Heart right ventricle (tissue), 16 donors: ENCODE measurements at places on chromosomes 11 and 22. TPM values are rescaled to one million over a fixed set of nuclear protein-coding genes. Genes with fewer than 3 reads are reported as not detected.

Gene ZNF70
- polyA plus RNA-seq = 2.1 TPM

Gene NXPE2
- polyA plus RNA-seq = not detected

Gene SWAP70
- polyA plus RNA-seq = 9.7 TPM

Gene OR8D1
- polyA plus RNA-seq = not detected

Gene ASRGL1
- 3.1 TPM for polyA plus RNA-seq

Gene PAX6
- 0.01 TPM for polyA plus RNA-seq

Gene OR6T1
- polyA plus RNA-seq = not detected

Gene SHANK3
- 14.3 TPM for polyA plus RNA-seq

Gene XNDC1N
- polyA plus RNA-seq = 1.5 TPM

Gene TSSK2
- polyA plus RNA-seq = 0.14 TPM

Gene MMP8
- polyA plus RNA-seq = not detected

Gene OR51E1
- polyA plus RNA-seq = 2.3 TPM

Gene LARGE2
- polyA plus RNA-seq = 0.23 TPM

Gene PLA2G3
- 0.01 TPM for polyA plus RNA-seq

Gene NTM
- 0.43 TPM for polyA plus RNA-seq

Gene SCGB2A2
- not detected for polyA plus RNA-seq

Gene TMEM223
- 75.3 TPM for polyA plus RNA-seq

Gene CD248
- 35.9 TPM for polyA plus RNA-seq

Gene SLC25A17
- 7.2 TPM for polyA plus RNA-seq

Gene DGCR6
- polyA plus RNA-seq = 12.2 TPM

Gene LIF
- 0.51 TPM for polyA plus RNA-seq

Gene APLNR
- polyA plus RNA-seq = 7.2 TPM

Gene APOA5
- polyA plus RNA-seq = not detected

Gene MS4A7
- 6.7 TPM for polyA plus RNA-seq

Gene CYB5R2
- 2.8 TPM for polyA plus RNA-seq

Gene DNAJB7
- not detected for polyA plus RNA-seq

Gene MYEOV
- polyA plus RNA-seq = not detected
